ENCODE measurements at places on chromosomes 12 and 14.

- peak; percentile 93 for DNase-seq
Measured at GRCh38 chr12:121536054-121536898, 44.5 kb downstream of the KDM2B start.

DNA sequence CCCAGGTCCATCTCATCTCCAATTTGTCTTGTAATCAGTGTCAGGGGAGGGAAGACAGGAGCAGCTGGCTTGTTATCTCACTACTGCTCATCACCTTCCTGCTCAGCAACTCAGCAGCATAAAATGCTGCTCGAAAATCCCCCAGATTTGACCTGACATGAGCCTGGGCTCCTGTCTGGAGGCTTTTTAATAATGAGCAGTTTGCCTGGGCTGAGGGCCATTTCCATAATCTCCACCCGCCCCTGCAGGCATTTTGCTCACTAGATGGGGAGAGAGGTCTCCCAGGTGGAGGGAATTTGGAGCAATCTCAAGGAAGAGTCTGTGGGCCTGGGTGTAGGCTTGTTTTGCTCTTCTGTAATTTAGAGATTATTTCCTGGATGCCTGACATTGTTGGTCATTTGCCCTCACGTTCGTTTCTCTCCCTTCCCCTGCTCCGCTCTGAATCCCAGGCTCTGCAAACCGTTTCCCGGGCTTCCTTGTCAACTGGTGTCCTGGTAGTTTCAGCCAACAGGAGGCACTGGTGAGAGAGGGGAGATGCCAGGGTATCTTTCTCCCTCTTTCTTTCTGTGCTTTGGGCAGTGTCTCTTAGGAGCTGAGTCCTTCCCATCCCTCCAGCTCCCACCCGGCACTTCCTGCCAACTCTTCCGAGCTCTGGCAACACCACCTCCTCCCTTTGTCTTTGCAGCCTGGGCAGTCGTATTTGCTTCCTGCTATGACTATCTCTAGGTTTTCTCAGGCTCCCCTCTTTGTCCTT lies 299.2 kb downstream of the GLT1D1 start:
- no peak for DNase-seq

DNA sequence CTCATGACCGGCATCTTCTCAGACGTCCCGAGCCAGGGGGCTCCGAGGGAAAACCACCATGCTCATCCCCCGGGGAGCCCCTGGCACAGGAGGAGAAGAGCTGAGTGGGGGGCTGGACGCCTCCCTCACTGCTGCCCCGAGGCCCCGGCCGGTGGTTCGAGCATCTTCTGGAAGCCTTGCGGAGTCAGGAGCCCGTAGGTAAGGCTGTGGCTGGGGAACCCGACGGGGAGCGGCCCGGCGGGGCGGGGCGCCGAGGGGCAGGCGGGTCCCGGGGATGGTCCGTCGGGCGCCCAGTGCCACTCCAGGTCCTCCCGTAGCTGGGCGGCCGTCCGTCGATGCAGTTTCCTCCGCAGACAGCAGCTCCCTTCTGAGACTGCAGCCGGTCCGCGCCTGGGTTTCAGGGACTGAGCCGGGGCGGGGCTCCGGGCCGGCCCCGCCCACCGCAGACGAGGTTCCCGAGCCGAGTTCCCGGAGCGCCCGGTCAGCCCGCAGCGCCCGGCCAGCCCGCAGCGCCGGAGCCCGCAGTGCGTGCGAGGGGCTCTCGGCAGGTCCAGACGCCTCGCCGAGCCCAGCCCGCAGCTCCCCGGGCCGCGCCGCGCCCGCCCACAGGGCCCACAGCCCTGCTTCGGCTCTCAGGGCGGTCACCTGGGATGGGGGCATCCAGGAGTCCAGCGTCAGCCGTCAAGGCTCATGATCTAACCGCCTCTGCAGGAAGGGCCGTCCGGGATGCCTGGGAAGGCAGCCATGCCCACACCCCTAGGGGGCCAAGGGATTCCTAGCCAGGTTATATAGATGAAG lies at the start of gene PGF:
TSS of gene PGF (minus strand) at position 369 of the 798 bp plus-strand sequence. CDS start at position 14, 355 bp downstream.
- peak; percentile 53 for DNase-seq

GRCh38 chr12:51393676-51394545 lies 2.7 kb upstream of the GALNT6 start:
- no peak for DNase-seq

DNA sequence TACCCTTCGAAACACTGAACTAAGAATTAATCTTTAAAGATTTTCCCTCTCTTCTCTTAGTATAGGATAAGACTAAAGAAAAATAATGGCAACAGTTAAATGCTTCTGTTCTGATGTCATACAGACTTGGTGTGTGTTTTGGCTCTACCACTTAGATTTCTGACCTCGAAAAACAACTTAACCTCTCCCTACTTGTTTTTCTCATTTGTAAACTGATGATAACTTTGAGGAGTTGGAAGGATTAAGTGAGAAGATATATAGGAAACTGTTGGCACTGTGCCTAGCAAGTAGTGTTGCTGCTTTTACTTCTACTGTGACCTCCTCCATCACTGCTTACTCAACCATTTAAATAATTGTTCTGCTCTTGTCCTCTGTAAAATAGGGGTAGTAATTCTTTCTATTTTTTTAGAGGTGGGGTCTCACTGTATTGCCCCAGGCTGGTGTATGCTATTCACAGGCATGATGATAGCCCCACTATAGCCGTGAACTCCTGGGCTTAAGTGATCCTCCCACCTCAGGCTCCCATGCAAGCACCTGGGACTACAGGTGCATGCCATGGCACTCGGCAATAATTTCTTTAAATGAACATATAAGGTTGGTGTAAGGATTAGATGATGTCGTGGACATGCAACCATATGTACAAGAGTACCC lies 22.4 kb downstream of the PALS1 start:
- DNase-seq: no peak

DNA sequence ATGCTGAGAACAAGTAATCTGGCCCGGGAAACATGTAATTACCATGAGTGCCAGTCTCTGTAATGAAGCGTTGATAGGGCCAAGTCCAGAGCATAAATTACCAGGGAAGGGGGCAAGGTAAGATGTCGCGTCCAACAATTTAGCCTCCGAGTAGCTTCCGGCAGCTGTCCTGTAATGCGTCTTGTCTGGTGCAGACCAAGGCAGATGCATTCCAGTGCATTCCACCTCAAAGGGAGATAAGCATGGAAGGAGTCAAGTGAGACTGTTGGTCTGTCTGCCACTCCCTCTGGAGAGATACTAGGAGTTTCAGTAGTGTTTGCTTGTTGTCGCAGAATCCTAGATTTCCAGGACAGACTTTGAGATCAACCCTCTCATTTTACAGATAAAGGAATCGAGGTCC lies 218.3 kb downstream of the AACS start:
- no peak for DNase-seq

DNA sequence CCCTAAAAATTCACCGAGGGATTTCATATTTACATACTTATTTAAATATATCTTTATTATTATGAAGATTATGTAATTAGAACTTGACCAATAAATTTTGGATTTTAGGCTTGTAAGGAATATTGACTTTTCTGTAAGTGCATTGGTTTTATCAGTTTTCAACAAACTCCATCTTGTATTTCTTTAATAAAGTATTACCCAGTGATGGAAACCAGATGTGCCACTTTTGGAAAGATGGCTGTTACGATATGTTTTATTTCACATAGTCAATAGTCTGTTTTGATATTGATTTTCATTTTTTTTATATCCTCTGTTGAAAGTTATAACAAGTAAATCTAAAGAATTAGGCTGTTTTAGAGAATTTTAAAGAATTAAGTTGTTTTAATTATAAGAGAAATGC lies 1.8 kb downstream of the MON2 start:
- no peak for DNase-seq

GRCh38 chr12:13203034-13203922 lies 6.8 kb downstream of the EMP1 start:
- no peak for DNase-seq

- no peak for DNase-seq
Measured at GRCh38 chr12:62332598-62332997, 72.4 kb downstream of the USP15 start.

- peak; percentile 30 for DNase-seq
Measured at GRCh38 chr12:44930972-44931600, 55.0 kb upstream of the NELL2 start.

- DNase-seq: no peak
Measured at GRCh38 chr12:22042976-22043669, 2.9 kb upstream of the CMAS start.

DNA sequence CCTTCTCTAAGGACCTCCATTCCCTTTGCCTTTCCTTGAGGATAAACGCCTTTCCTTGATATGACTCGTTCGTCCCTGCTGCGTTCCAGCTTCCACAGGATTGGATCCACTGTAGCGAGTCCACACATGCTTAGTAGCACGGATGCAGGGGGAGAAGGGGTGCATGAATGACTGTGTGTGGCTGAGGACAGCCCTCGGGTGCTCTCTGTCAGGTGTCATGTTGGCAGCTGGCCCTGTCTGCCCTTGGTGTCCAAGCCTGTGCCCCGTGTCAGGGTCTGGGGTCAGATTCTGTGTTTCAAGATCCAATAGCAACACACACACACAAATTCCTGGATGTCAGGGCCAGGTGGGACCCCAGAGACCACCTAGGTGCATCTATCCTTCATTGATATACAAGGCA lies 17.5 kb upstream of the KRT80 start:
- no peak for DNase-seq

GRCh38 chr14:73718418-73719251 lies 4.5 kb upstream of the PNMA1 start:
- DNase-seq: no peak

DNA sequence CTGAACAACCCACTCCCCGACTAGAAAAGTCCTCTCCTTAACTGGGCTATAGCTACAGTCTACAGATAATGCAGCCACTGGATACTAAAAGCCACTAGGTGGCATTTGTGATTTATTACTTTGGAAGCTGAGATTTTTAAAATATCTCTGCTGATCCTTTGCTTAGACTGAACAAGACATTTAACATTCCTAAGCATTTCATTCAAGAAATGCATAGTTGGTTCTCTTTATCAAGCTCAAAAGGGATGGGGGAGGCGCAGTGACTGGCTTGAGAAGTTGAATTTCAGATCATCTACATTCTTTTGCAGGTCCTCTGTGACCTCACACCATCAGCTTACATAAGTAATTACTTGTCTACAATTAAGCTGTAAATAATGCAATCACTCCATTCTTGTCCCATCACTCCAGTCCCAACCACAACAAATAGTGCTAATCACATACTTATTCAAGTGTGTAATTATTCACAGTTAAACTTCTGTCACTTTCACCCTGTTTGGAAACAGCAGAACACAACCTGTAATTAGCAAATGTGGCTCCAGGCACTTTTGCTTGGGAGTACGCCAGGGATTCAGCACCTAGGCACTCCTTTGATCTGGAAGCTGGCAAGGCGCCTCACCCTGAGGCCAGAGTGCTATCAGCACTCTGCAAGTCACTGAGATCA lies 203.6 kb downstream of the NOVA1 start:
- no peak for DNase-seq

GRCh38 chr12:121767525-121768016 lies 25.9 kb downstream of the RHOF start:
- DNase-seq: no peak

DNA sequence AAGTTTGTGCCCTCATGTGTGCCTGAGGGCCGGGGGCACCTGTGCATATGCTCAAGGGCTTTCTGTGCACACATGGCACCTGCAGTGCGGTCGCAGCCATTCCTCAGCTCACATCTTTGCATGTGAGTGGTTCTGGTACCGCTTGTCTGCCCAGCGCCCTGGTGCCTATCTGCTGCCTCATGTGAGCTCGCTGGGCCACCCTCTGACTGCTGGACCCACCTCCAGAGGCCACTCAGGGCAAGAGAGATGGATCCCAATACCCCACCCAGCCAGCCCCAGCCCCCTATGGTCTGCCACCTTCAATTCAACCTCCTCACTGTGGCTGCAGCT lies 5.4 kb upstream of the AMN start:
- DNase-seq: peak; percentile 90

- peak; percentile 67 for DNase-seq
Measured at GRCh38 chr14:24411443-24412389, 12.9 kb downstream of the NYNRIN start.

DNA sequence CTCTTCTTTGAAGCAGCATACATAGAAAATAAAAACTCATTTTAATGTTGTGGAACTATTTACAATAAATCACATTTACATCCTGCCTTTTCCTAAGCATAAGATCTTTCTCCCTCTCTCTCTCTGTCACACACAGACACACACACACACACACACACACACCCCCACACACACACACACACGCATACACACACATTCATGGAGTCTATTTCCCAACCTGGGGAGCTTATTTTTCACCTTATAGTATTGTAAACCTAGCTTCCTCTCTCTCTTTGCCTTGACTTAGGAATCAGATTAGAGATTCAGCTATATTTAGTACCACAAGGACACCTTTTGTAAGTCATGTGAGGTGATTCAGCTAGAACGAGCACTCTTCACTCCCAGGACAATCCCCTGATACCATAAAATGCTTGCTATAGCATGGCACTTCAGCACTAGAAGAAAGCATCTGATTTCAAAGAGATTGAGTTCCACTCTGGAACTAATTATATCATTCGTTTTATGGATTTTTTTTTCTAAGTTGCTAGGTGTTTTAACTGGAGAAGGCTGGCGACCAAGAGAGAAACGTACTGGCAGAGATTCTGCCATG lies 23.6 kb downstream of the TMEM30B start:
- DNase-seq: no peak

GRCh38 chr12:129331356-129332085 lies 478.2 kb downstream of the GLT1D1 start:
- DNase-seq: no peak

GRCh38 chr12:93823616-93824391 lies 146.6 kb downstream of the CRADD start:
- no peak for DNase-seq

DNA sequence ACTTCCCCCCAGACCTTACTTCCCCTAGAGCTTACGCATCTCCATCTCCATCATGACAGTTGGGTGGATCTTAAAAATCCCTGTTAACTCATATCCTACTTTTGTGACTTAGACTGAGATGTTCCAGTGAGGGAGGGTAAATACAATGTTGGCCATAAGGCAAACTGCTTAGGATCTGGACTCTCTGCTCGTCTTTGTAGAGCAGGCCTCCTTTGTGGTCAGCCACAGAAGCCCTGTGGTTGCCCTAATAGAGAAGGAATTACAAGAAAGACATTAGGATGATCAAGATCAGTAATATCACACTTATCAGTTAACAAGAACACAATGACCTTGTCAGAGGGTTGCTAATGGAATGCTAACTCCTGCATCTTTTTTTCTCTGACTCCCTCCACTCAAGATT lies 52.0 kb downstream of the TMEM132C start:
- no peak for DNase-seq

DNA sequence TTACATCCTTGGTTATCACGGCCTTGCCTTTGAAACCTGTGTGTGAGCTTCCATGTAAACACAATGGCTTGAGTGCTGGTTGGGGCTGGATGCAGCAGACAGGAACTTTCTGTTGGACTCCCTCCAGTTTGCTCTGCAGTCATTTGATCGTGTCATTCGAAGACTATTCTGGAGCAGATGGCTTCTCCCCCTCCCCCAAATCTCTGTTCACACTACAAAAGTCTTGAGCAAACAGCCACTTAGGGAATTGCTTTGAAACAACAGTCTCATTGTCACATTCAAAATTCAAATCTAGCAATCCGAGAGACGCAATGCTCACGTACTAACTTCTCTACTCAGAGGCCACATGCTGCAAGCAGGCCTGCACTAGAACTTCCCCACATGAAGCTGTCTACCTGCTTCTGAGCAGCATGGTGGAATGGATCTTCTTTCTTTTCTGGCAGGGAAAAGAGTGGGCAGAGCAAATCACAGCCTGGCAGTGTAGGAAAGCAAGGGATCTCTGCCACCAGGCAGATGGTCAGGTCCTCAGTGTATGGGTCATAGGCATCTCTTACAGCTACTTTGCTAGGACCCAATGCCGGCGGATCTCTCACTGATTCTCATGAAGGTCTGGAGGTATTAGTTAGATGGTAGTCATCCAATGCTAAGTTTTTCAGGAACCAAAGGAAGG lies 214.2 kb downstream of the PPM1H start:
- DNase-seq: no peak

GRCh38 chr12:45587877-45588533 lies 141.5 kb upstream of the ARID2 start:
- no peak for DNase-seq

Data from germinal center (tissue), 1 donor.